Hematopoietic multipotent progenitor cell treated with erythropoietin and hydrocortisone succinate and interleukin-3 and kit ligand, for 8 days (in vitro differentiated cells): ENCODE measurements at places on chromosomes 1 and 21.

- DNase-seq: no peak
These were observed 31.5 kb downstream of the PHC2 start for GRCh38 chr1:33399375-33399774.

DNA sequence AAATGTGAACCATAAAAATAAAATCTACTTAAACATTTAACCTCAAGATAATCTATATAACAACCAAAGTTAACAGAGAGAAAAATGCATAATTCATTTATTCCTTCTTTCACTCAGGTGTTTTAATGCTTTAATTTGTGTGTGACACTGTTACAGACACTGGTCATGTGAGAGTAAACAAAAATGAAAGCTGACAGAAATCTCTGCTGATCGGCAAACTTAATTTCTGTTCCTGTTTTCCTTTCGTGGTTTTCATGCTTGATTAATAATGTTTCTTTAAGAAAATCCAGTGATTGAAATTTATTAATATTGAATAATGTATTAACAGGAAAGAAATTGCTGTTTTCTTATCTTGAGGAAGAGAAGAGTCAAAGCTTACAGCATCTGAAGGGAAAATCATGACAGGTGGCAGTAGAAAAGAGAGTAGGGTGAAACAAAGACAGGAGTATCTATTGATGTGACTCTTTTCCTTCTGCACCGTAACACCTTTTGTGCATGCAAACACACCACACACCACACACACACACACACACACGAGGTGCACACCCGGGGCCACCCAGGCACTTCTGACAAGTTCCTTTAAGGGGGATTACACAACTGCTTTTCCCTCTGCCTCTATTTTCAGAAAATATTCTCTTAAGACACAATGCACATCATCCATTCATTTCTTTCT, 1.6 kb downstream of the OR2AK2 start:
- DNase-seq: no peak

- peak; percentile 51 for DNase-seq
These were observed 3.8 kb downstream of the DR1 start for GRCh38 chr1:93349231-93350135.

DNA sequence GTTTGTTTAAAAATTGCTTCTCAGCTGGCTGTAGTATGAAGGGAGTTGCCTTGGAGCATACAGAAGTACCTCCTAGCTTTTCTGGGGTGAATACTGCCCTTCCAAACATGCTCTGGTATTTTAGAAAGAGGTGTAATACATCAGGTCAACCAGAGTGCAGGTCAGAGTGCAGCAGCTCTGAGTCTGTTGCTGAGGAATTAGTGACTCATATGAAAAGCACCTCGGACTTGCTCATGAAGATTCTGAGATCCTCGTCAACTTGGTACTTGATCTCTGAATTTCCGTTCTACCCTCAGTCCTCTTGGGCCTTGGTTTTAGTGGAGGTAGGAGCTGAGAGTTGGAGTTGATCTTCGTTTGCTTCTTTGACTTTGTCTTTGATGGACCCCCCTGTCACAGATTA, 67.3 kb downstream of the NOS1AP start:
- DNase-seq: no peak

GRCh38 chr1:160096274-160097116, 1.9 kb downstream of the IGSF8 start:
- DNase-seq: no peak

GRCh38 chr1:237903961-237904360, 13.2 kb upstream of the ZP4 start:
- no peak for DNase-seq

DNA sequence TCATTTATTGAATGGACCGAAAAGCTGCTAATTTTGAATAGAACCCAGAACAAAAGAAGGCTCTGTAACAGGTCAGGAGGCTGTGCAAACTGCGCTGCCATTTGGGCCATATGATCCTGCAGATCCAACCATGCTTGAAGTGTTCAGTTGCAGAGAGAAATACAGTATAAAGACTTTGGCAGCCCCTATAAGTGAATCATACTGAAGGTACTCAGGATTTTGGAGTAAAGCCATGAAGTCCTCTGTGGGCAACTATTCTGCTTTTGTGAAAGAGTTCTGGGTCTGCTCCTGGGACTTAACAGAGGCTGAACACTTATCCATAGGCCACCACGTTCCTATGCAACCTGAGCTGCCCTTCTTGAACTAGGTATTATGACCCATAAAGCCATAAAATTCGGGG, 1613.6 kb upstream of the PRMT6 start:
- DNase-seq: no peak

DNA sequence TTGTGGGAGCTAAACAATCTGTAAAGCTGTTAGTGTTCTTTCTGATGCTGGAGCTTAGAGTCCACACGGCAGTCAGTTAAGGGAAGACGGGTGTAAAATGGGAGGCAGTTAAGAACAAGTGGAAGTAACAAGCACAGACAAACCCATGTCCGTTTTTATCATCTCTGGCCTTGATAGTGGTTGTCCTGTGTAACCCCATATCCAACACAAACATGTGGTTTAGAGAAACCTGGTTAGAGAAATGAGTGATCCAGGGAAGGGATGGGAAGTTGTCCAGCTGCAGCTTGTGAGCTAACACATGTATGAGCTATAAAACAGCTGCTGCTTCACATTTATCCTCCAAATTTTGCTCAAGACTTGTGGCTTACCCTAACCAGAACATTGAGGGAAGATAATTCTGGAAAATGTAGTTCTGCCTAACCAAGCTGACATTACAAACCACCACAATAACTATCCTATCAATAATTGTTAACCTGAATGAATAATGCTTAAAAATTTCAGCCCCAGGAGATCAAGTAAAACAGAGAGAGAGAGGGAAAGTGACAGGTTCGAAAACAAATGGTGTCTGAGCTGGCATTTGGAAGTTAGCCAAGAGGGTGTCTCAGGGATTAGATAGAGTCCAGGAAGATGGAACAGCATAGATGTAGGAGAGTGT, 10.6 kb upstream of the C1orf162 start:
- DNase-seq: peak; percentile 75

DNA sequence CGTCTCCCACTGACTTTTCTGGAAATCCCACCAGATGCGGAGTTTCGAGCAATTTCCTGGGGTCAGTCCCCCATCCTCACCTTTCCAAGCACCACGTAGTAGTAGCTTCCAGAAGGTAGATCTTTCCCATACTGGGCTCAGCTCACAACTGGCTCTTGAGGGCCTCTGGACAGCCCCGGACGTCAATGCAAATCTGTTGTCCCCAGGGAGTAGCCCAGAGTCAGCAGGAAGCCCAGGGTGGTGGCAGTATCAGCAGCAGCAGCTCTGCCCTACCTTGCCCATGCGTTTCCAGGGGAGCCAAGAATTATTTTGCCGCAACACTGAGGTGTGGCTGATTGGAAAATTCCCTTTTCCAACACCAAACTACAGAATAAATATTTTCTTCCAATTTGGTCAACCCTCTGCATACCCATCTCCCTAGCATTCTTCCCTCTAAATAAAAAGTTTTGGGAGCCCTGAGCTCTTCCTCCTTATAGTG, 70.3 kb downstream of the CD46 start:
- DNase-seq: no peak

DNA sequence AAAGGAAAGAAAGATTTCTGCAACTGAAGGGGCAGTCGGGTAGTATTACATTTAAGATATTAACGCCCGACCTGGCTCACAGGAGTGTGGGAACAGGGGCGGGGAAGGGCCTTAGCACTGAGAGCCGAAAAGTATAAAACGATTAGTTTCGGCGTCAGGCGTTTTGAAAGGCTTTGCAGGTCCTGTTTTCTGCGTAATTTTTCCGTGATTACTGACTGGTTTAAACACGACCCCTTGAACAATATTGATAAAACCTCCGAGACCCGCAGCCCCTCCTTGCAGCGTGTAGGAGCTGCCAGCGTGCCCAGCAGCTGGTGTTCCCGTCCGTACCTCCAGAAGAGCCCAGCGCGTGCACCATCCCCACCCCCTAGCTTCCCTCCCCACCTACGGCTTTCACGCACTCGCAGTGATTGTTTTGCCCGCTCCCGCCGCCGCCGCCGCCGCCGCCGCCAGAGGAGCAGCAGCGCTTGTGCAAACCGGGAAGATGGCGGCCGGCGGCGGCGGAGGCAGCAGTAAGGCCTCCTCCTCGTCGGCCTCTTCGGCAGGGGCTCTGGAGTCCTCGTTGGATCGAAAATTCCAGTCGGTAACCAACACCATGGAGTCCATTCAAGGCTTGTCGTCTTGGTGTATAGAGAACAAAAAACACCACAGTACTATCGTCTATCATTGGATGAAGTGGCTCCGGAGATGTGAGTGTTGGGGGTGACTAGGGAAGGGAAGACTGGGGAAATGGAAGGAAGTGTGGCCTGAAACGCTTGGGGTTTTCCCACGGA, 470 bp downstream of the RPRD2 start:
- peak; percentile 69 for DNase-seq

DNA sequence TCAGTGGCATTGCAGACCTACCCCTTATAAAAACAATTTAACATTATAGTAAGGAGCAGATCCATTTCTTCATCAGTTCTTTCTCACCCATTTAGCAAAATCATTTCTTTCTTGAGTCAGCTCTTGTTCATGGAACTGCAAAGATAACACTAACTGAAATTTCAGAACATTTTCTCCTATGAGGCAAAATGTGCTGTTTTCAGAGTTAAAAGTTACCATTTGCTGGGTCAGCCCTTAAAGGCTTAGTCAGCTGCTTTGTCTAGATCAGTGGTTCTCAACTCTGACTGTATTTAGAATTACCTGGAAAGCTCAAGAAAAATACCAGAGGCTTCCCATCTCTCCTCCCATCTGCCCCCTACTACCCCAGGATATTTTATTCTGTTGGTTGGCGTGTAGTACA, 12.2 kb downstream of the METTL13 start:
- peak; percentile 62 for DNase-seq

DNA sequence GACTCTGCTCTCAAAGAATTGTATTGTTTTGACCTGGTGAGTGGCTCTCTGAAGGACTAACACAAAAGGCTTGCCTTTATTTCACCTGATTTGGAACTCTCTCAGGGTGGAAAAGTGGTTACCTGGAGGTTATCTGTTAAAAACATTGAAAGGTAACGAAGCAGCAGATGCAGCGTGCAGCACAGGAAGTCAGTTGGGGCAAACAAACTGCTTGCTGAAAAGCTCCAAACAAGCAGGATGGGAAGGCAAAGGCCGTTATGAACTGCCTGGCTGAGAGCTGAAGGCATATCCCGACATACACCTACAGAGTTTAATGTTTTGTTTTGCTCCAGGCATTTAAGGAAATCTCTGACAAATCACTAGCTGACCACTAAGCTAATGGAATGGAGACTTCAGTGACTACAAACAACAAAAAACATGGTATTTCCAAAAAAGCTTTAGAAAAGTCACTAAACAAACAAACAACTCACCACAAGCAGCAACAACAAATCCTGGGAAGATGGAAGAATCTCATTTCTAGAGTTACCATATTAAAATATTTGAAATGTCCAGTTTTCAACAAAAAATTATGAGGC, 44.3 kb upstream of the BATF3 start:
- no peak for DNase-seq

- DNase-seq: no peak
These were observed 34.9 kb downstream of the GREM2 start for GRCh38 chr1:240577095-240577494.

GRCh38 chr1:119150150-119150549, 9.7 kb upstream of the WARS2 start:
- DNase-seq: no peak

GRCh38 chr1:81756872-81757271, 43.9 kb upstream of the ADGRL2 start:
- DNase-seq: no peak

GRCh38 chr1:112337028-112337531, 58.9 kb upstream of the CTTNBP2NL start:
- peak; percentile 36 for DNase-seq
